Activated gamma-delta T cell treated with Interleukin-2 at 50 U/mL for 16 hours (primary cell): ENCODE measurements at places on chromosomes 3 and 15.
A peak's percentile ranks its signal among the peaks of the same experiment; 100 is the strongest.

- no peak for DNase-seq
Observed at GRCh38 chr3:190494907-190495306, 19.0 kb upstream of the IL1RAP start.

DNA sequence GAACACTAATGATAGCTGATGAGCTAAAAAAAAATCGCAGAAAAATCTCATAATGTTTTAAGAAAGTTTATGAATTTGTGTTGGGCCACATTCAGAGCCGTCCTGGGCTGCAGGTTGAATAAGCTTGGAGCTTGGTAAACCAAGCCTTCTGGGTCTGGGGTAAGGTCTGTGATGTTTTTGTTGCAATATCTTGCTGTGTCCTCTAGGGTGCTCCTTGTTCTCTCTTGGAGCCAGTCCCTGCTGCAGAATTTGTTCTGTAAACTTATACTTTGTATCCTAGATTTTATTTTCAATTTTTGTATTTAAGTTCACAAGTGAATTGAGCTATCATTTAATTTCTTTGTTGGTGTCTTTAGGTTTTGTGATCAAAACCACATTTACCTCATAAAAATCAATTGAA, 143.7 kb downstream of the NR1D2 start:
- DNase-seq, result no peak

GRCh38 chr3:38773528-38773927, 42.5 kb downstream of the SCN10A start:
- DNase-seq, result no peak

GRCh38 chr15:74124759-74125158, 5.6 kb upstream of the ISLR2 start:
- DNase-seq, result no peak

GRCh38 chr3:52527732-52528585, 5.7 kb downstream of the NT5DC2 start:
- no peak for DNase-seq

DNA sequence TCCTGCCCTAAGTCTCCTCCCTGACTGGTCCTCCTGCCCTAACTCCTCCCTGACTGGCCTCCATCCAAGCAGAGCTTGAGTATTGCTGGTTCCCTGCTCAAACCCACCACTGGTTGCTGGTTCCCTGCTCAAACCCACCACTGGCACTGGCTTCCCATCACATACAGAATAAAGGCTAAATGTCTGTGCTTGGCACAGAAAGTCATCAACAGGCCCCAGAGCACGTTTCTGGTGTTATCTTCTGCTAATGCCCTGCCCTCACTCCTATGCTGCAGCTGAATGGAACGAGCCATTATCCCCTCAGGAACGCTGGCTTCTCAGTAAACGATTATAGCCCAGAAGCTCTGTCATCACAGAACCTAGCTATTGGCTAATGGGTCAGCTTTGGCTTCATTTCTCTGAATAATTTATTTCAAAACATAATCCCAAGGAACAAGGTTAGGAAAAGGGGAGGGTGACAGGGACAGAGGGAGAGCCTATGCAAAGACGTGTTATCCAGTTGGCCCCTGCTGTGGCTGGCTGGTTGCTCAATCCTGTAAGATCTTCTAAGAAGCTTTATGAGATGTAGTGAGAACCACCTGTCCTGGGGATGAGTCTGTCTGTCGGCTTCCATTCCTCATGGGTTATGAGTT, 6.3 kb upstream of the MUC20 start:
- DNase-seq, result no peak

- DNase-seq, result no peak
Observed at GRCh38 chr3:4987538-4988296, 8.5 kb downstream of the BHLHE40 start.

DNA sequence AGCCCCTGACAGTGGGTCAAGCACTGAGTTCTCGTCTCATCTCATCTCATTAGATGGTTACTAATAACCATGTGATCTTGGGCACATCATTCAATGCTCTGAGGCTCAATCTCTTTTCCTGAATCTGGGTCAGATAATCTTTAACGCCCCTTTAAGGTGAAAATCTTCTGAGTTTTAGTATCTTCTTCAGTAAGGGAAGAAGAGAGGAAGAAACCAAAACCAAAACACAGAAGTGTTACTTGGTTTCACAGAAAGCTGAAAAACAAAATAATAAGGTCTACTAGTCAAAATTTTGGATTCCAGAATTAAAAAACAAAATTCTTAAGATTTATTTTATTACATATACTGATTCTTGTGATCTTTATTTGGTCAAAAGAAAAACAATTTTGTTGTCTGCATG, 78.2 kb downstream of the CLASP2 start:
- DNase-seq, result no peak

- no peak for DNase-seq
Observed at GRCh38 chr3:156792536-156792935, 33.6 kb upstream of the LEKR1 start.

GRCh38 chr15:48112242-48112641, 8.5 kb upstream of the SLC24A5 start:
- no peak for DNase-seq

- no peak for DNase-seq
Observed at GRCh38 chr3:189638276-189639031, 7.3 kb downstream of the TP63 start.

GRCh38 chr3:137869022-137869421, 104.9 kb downstream of the SOX14 start:
- DNase-seq, result no peak

GRCh38 chr15:97504031-97504792, 456.3 kb upstream of the ARRDC4 start:
- DNase-seq, result no peak

DNA sequence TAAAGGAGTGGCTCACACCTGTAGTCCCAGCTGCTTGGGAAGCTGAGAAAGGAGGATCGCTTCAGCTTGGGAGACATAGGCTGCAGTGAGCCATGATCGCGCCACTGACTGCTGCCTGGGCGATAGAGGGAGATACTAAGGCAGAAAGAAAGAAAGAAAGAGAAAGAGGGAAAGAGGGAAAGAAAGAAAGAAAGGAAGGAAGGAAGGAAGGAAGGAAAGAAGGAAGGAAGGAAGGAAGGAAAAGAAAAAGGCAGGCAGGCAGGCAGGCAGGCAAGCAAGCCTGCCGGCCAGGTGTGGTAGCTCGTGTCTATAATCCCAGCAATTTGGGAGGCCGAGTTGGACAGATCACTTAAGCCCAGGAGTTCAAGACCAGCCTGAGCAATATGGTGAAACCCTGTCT, 15.3 kb downstream of the SLC28A1 start:
- no peak for DNase-seq

GRCh38 chr15:37050345-37050744, 50.0 kb downstream of the MEIS2 start:
- no peak for DNase-seq

DNA sequence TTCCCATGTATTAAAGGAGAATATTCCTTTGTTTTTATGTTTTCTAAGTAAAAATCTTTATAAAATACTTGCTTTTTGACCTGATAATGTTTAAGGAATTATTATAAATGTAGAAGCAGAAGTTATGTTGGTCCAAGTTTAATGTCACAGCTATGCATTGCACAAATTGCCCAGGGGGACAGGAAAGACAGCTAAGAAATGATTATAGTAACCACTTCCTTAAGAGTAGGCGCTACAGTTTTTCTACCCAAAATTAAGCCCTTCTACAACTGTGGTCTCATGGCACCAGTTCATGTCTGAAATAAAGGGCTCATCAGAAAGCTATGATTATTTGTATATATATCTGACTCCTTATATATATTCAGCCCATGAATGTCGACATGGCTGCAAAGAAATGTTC, 176.4 kb downstream of the GBE1 start:
- no peak for DNase-seq

- no peak for DNase-seq
Observed at GRCh38 chr3:142273501-142273900, 48.1 kb upstream of the GK5 start.

GRCh38 chr3:160660902-160661301, 16.1 kb upstream of the ARL14 start:
- no peak for DNase-seq

DNA sequence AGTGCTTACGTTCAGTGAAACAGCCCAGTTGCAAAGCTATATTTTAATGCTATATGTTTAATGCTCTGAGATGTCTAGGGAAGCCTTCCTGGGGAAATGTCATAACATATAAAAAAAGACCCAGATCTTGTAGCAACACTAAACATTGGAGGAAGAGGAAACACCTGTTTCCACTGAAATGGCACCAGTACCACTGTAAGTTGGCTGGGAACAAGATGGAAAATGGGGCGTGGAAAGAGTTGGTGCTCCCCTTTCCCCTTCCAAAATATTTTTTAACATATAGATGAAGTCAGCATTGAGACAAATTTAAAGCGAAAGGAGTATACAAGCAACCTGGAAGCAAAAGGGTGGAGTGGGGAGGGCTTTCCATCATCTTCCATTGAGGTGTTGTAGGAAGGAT, 289.9 kb upstream of the COL8A1 start:
- no peak for DNase-seq

DNA sequence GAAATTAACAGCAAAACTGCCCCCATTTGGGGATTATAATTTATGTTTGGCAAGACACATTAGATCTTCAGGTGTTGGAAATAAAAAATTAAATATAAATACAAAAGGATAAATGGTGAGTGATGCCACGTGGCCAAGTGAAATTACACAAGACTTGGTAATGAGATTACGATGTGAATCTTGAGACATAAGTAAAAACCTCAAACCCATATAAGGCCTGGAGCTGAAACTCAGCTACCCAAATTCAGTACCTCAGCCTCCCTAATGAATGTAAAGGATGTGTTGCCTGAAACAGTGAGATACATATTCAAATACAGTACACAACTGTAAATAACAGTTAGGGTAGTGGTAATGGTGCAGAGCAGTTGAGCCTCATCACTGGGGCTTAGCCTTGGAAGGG, 1146.6 kb downstream of the OTOL1 start:
- no peak for DNase-seq

GRCh38 chr3:15264486-15264885, 58.4 kb downstream of the CAPN7 start:
- DNase-seq, result no peak

GRCh38 chr3:65265511-65265910, 577.7 kb upstream of the ADAMTS9 start:
- no peak for DNase-seq

- DNase-seq, result no peak
Observed at GRCh38 chr3:29977360-29977759, 629.0 kb upstream of the TGFBR2 start.

DNA sequence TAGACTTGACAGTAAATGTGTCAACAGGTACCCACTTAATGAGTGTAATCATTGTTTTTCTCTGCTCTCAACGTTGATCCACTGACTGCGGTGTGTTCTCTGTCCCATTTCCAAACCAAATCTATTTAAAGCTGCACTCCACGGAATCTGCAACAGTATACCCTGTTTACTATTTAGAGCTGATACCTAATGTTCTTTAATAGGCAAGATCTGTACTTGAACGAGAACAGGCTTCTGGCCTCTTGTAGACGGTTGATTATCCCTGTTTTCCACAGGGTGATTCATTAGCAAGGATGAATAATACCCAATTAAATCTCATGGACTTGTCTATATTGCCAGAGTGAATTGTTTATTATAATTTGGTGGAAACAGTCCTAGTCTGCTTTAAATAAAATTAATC, 189.9 kb downstream of the LPP start:
- no peak for DNase-seq

GRCh38 chr3:149660462-149660861, 2.6 kb upstream of the WWTR1 start:
- DNase-seq, result no peak

- DNase-seq, result no peak
Observed at GRCh38 chr15:65641768-65642475, 20.2 kb downstream of the SLC24A1 start.

- no peak for DNase-seq
Observed at GRCh38 chr3:9736831-9737230, 5.3 kb downstream of the BRPF1 start.

GRCh38 chr3:46440531-46441294, 24.0 kb downstream of the LTF start:
- peak; percentile 34 for DNase-seq

- no peak for DNase-seq
Observed at GRCh38 chr3:4751502-4752101, 227.6 kb upstream of the BHLHE40 start.

GRCh38 chr3:122975163-122975923, 52.2 kb downstream of the SEMA5B start:
- DNase-seq, result peak; percentile 31

GRCh38 chr3:168722091-168722490, 626.4 kb upstream of the GOLIM4 start:
- no peak for DNase-seq

DNA sequence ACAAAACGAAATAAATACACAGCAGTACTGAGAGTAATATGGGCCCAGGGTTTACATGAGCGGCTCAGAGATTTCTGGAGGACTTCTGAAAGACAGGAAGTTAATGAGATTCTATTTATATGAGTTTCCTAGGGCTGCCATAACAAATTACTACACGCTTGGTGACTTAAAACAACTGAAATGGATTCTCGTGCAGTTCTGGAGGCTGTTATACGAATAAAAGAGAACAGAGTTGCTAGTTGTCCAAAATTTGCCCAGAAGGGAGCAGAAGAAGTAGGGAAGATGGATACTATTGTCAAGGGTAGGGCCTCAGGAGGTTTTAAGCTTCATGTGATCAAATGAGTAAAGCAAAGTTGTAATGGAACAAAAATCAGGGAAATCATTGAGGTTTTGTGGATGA, 173.1 kb upstream of the LYSMD4 start:
- DNase-seq, result no peak

DNA sequence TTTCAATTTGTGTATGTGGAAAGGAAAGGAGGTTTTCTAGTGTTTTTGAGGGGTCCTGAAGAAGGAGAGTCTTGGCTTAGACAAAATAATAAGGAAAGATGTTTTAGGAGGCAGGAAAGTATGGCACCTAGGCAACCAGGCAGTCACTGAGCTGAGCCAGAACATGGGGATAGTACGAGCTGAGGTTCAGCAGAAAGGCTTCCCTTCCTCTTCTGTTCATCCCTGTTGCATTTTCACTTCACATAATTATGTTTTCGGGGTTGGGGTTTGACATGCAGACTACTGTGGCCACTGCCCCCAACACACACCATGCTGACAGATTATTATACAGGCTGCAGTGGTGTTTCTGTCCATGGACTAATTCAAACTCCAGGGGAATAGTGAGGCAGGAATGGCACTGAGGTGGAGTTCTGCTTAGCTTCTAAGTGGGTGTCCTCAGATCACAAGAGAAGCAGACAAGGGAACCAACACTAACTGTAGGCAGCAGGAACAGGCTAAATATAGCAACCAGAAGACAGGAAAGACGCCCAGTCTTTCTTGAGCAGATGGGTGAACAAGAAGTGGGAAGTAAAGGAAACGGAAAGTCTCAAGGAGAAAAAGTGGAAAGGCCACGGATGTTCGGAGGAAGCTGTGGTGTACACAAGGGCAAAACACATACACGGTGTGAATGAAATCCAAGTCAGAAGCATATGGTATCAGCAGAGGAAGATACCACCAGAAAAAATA, 305.8 kb downstream of the PLCL2 start:
- no peak for DNase-seq
